ENCODE measurements at places on chromosomes 4 and X. TPM values are rescaled to one million over a fixed set of nuclear protein-coding genes. Genes with fewer than 3 reads are reported as not detected.
A peak's percentile ranks its signal among the peaks of the same experiment; 100 is the strongest.

DNA sequence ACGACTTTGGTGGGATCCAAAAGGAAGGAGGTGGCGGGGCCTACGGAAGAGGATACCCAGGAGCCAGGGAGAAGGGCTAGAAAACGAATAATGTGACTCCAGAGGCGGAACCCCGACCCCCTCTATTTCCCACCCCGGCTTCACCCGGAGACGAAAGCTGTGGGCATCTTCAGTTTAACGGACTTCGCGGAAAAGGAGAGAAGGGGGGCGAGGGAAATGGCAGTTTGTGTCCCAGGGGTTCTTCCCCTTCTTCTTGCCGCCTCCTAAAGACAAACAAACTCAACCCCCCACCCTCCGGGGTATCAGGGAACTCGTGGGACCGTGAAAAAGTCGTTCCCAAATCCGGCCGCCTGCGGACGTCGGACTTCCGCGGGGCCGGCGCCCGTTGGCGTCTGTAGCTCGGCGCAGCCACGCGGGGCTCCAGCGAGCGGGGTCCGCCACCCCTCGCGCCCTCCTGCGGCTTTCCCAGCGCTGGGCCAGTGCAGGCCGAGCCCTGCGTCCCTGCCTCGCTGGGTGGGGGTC, 3.6 kb upstream of the LEF1 start:
- DNase-seq = no peak
- peaks cover 30% of the 10 kb centered on the region for H3K4me1 ChIP-seq
- peak overlapping the region; percentile 88 for H3K4me3 ChIP-seq
- peak overlapping the region; percentile 12 for H3K27ac ChIP-seq
- no peaks in the 10 kb centered on the region for H3K36me3 ChIP-seq
- H3K27me3 ChIP-seq = peaks cover 32% of the 10 kb centered on the region

GRCh38 chr4:121485190-121485804, 104.5 kb upstream of the QRFPR start:
- no peak overlapping the region for H3K27ac ChIP-seq
- H3K36me3 ChIP-seq = no peaks in the 10 kb centered on the region
- H3K4me3 ChIP-seq = no peak overlapping the region
- no peaks in the 10 kb centered on the region for H3K4me1 ChIP-seq
- H3K27me3 ChIP-seq = no peaks in the 10 kb centered on the region

TLR3 gene
- total RNA-seq = 3.5 TPM

GRCh38 chrX:139889760-139890159, 43.1 kb downstream of the ATP11C start:
- no peak overlapping the region for H3K27ac ChIP-seq
- H3K27me3 ChIP-seq = no peaks in the 10 kb centered on the region
- no peaks in the 10 kb centered on the region for H3K4me1 ChIP-seq
- H3K4me3 ChIP-seq = no peak overlapping the region

GRCh38 chr4:28357990-28358389, 1497.3 kb downstream of the STIM2 start:
- H3K36me3 ChIP-seq = no peaks in the 10 kb centered on the region
- no peaks in the 10 kb centered on the region for H3K4me1 ChIP-seq
- DNase-seq = no peak
- no peak overlapping the region for H3K4me3 ChIP-seq
- H3K27ac ChIP-seq = no peak overlapping the region

QRFPR gene
- not detected for total RNA-seq

GRCh38 chrX:12701628-12702027, 89.6 kb upstream of the PRPS2 start:
- DNase-seq = no peak
- no peaks in the 10 kb centered on the region for H3K4me1 ChIP-seq
- H3K4me3 ChIP-seq = no peak overlapping the region

ZNF711 gene
- 6.4 TPM for total RNA-seq

DNA sequence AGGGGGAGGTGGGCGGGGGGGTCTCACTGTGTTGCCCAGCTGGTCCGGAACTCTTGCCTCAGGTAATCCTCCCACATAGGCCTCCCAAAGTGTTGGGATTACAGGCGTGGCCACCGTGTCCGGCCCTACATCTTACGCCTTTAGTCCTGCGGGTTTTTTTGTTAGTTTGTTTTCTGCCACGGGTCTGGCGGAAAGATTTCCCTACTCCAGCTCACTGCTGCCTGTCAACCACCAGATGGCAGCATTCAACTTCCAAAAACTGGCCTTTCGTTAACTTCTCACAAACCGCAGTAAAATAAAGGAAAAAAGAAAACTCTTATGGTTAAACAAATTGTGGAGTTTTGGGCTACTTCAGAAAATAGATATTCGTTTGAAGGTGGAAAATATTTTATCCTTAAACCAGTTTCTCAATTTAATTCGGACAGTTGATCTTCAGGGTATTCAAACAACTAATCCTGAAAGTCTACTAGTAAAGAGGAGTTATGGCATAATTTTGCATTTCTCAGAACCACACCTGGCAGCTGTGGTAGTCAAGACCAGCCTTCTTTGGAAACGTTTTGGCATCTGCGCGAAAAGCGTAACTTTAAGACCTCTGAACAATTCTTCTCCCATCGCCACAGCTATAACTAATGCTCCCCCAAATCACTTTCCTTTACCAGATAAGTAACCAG, 41.1 kb downstream of the LUZP4 start:
- no peaks in the 10 kb centered on the region for H3K36me3 ChIP-seq
- H3K27ac ChIP-seq = peak overlapping the region; percentile 61
- H3K4me3 ChIP-seq = peak overlapping the region; percentile 45
- H3K4me1 ChIP-seq = no peaks in the 10 kb centered on the region
- H3K27me3 ChIP-seq = no peaks in the 10 kb centered on the region

DNA sequence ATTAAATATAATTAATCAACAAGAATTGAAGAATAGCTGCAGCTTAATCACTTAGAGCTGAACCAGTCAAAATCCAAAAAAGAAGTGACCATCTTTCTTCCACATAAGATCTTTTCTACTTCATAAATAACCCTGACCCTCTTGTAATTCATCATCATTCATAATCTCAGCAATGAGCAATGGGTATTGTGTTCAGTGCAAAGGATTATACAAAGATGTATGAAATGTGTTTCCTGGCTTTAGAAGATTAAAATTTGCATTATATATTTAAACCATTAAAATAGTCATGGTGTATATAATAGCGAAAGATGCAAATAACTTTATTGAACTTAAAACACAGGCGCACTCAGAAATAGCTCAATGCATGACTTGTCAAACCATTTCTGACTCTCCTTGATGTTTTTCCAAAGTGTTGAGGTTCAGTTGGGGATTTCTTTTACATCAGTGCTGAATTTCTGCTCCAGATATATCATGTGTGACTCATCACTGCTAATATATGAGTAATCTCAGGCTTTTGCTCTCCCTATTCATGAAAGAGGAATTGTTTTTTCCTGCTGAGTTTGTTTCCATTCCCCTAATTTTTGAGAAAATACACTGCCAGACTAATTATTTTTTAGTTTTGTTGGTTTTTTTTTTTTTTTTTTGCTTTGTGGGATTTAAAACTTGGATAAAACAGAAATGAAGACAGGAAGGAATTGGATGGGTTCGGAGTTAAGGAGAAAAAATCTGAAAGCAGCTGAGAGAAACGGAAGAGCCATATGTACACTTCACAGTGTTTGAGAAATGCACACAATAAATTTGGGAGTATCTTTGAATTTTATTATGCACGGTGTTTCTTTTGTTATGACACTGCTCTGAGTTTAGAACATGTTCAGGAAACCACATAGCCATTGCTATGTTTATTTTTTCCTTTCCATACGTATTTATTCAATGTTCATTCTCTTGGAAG, 290.1 kb upstream of the PCDH7 start:
- DNase-seq = no peak
- no peak overlapping the region for H3K27ac ChIP-seq
- H3K4me3 ChIP-seq = no peak overlapping the region
- no peaks in the 10 kb centered on the region for H3K4me1 ChIP-seq
- no peaks in the 10 kb centered on the region for H3K27me3 ChIP-seq

PABPC1L2B gene
- total RNA-seq = not detected

SRD5A3 gene
- total RNA-seq = 5.4 TPM

- H3K27ac ChIP-seq = no peak overlapping the region
- H3K4me1 ChIP-seq = no peaks in the 10 kb centered on the region
- no peak for DNase-seq
- no peak overlapping the region for H3K4me3 ChIP-seq
Measured at GRCh38 chr4:76058888-76059426, 15.6 kb upstream of the ART3 start.

LRCH2 gene
- total RNA-seq = 5.4 TPM
